ENCODE measurements at places on chromosomes 1 and 21.
A peak's percentile ranks its signal among the peaks of the same experiment; 100 is the strongest.

DNA sequence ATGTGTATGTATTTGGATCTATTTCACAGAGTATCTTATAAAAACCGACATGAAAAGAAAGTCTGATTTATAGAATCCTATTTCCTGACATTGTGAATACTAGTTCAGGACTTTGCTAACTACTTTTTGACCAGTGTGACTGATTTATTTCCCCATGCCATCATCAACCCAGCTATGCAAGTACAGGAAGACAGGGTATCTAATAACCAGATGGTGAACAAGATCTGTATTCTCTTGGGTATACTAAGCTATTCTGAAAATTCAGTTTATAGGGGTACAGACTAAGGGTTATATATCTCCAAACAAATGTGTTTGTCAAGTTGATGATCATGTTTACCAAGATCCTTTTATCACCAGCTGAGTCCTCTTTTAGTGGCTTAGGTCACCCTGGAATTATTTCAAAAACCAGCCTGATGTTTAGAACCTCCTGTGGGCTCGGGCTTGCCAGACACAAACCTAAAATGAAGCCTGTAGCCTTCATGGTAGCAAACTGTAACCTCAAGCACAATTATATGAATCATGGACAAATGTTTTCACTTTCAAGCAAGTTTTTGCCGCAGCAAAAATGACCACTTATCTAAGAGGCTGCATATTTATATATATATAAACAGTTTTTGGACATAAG lies 185.1 kb downstream of the FGGY start:
- DNase-seq, result no peak

- no peak for DNase-seq
Observed at GRCh38 chr1:67407498-67407897, 22.7 kb downstream of the SERBP1 start.

GRCh38 chr1:165063181-165063965 lies 293.1 kb downstream of the LMX1A start:
- DNase-seq, result no peak

DNA sequence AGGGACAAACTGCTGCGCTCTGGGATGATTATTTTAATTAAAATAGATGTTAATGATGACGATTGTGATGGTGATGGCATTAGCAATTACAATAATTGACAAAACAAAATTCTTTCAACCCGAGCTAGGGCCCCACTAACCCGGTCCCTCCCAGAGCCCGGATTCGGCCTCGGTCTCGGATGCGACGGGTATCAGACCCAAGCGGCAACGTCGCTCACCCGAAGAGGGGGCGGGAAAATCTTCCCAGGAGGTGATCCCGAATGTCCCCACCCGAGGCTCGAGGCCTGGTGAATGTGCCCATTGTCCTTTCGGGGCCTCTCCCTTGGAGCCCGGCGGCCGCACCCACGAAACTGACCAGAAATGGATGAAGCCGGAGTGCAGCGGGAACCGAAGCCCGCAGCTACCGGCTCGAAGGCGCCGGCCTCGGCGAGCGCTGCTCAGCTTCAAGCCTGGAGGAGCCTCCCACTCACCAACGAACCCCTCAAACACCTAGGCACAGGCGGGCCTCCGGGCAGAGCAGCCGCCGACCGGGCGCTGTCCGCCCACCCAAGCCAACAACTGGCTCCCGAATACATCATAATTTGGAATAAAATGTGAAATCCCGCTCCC lies 1.2 kb downstream of the TAL1 start:
- peak; percentile 35 for DNase-seq

GRCh38 chr1:233543338-233544255 lies 70.3 kb upstream of the KCNK1 start:
- DNase-seq, result no peak

GRCh38 chr1:95035536-95035935 lies 37.2 kb downstream of the ALG14 start:
- no peak for DNase-seq

DNA sequence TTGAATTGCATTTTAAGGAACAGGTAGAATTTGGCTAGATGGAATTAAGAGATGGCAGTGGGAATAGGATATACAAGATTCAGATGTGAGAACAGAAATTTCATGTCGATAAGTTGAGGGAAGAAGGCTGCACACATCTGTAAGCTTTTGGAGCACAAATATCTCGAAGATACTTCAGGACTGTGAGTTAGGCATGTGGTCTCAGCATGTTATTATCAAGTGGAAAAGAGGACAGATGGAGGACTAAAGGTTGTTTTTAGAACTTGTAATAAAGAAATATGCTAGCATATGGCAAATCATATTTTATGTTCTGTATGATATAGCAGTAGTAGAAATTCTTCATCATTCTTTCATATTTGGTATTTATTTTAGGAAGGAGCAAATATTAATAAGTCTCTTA lies 61.5 kb downstream of the KIF1B start:
- no peak for DNase-seq

DNA sequence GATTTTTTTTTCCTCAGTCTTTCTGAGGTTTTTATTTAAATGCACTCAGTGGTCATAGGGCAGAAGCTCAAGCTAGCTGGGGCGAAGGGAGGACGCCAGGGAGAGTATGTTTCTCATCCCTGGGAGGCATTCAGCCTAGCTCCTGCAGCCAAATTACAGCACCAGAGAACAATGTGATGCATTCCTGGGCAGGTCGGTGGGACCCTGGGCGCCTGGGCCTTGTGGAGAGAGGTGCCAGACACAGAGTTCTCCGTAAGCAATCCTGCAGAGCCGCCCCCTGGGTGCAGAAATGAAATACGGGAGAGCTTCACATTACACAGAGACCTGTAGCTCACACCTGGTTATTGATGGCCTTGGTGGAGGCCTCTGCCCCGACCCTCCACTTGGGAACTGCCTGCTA lies 15.5 kb downstream of the WNT2B start:
- no peak for DNase-seq

GRCh38 chr1:178959543-178960460 lies 65.9 kb upstream of the FAM20B start:
- DNase-seq, result peak; percentile 16

- DNase-seq, result no peak
Observed at GRCh38 chr1:201184307-201185122, 6.1 kb upstream of the IGFN1 start.

All from activated CD4-positive, alpha-beta T cell treated with anti-CD3 and anti-CD28 coated beads for 48 hours (primary cell).